Kidney (tissue), 22 donors: ENCODE measurements at places on chromosomes 5 and 9. TPM values are rescaled to one million over a fixed set of nuclear protein-coding genes. Genes with fewer than 3 reads are reported as not detected.

GRCh38 chr9:114930056-114930812 is at the start of gene TNFSF8:
TSS of gene TNFSF8 (minus strand) at chr9:114930591. CDS start at chr9:114930303, 288 bp downstream.
- H3K36me3 ChIP-seq = no peaks in the 10 kb centered on the region
- no peaks in the 10 kb centered on the region for H3K4me1 ChIP-seq

The FGF1 gene
- total RNA-seq = 2.1 TPM

DNA sequence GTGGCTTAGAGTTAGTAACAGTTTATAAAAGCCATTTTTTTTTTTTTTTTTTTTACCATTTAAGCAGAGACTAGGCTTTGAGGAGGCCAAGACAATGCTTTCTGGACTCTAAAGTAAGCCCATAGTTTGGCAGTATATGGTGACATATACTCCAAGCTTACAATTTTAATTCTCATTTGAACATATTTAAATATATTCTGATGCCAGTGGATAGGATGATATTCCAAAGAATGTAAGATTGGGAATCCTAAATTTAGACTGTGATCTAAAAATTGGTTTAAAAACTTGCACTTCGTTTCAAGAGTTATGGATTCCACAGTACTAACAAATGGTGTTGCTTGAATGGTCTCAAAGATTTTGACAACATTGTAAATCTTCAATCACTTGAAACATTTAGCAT is 112.1 kb downstream of the CWC27 start:
- H3K27ac ChIP-seq = no peak overlapping the region
- no peaks in the 10 kb centered on the region for H3K4me1 ChIP-seq
- DNase-seq = no peak
- no peaks in the 10 kb centered on the region for H3K36me3 ChIP-seq
- H3K4me3 ChIP-seq = no peak overlapping the region

The C9orf72 gene
- 16.1 TPM for total RNA-seq

The FAM174A gene
- total RNA-seq = 21.1 TPM

GRCh38 chr5:86565197-86565789 is 52.4 kb upstream of the COX7C start:
- no peaks in the 10 kb centered on the region for H3K27me3 ChIP-seq
- H3K27ac ChIP-seq = no peak overlapping the region
- H3K4me3 ChIP-seq = no peak overlapping the region
- no peaks in the 10 kb centered on the region for H3K4me1 ChIP-seq

DNA sequence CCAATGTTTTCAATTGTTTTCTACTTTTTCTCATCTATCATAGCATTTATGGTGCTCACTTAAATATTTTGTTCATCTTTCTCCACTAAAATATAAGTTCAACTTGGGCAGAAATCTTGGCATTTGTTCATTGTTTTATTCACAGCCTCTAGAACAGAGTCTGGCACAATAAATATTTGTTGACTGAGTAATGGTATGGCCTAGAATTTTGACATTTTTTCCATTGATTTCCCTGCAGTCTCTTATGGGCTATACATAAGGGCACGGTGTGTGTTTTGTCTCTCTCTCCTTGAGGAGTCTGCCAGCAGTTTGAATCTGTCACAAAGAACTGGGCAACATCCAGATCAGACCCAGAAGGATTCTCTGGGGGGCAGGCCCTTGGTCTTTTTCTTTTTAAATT is 379.7 kb downstream of the TMEM38B start:
- H3K4me1 ChIP-seq = no peaks in the 10 kb centered on the region
- H3K27me3 ChIP-seq = no peaks in the 10 kb centered on the region
- no peak overlapping the region for H3K27ac ChIP-seq
- DNase-seq = no peak
- H3K4me3 ChIP-seq = no peak overlapping the region
- no peaks in the 10 kb centered on the region for H3K36me3 ChIP-seq

- H3K27me3 ChIP-seq = no peaks in the 10 kb centered on the region
- H3K27ac ChIP-seq = no peak overlapping the region
- H3K4me1 ChIP-seq = no peaks in the 10 kb centered on the region
- DNase-seq = no peak
Observed at GRCh38 chr5:171528865-171529614, 109.6 kb downstream of the FGF18 start.
